Astrocyte (in vitro differentiated cells and primary cell): ENCODE measurements at places on chromosomes 11 and 22.
A peak's percentile ranks its signal among the peaks of the same experiment; 100 is the strongest.

DNA sequence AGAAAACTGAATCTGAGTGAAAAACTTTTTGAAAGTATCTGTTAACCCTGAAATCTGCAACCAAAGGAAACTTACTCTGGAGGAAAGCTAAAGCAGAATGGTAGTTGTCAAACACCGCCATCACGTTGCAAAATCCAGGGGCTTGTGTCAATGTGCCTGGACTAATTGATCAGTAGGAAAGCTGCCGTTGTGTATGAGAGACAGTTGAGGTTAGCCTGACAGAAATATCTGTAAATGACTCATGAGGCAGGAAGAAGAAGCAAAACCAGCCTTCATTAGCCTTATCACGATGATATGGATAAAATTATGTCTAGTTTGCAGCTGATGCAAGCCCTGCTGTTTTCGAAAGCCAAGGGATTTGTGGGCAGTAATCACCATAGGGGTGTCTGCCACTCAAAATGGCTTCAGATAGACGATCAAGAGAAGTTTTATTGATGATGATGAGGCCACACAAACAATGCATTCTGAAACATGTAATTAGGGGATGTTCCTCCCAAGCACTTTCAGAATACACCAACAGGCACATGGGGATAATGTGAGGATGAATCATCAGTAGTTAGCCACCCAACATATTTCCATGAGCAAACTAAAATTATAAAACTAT, 8.9 kb downstream of the SCGB1A1 start:
- peak; percentile 67 for DNase-seq

DNA sequence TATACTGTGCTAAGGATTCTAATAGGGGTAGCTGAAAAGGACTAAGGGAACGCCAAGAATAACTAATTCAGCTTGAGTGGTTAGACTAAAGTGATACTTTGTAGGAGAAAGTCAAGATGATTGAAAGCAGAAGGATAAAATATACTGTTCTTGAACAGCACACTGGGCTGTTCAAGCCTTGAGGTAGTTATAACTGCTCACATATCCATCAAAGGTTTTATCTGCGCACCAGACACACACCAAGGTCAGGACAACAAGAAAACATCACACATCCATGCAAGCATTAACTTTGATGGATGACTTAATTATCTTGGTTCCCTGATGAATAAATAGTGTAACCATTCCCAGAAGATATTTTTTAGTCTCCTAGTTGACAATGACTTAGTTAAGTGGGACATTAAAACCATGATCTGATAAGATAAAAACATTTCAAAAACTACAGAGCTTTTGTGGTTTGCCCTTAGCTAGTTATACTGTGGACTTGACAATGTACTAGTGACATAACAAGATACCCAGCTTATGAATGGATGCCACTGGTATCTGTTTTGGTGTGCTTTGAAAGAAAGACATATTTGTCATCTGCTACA, 728.9 kb downstream of the JRKL start:
- DNase-seq: no peak

- DNase-seq: peak; percentile 83
Measured at GRCh38 chr11:10348650-10349280, 43.9 kb downstream of the ADM start.

GRCh38 chr11:45385844-45386243, 99.7 kb upstream of the SYT13 start:
- DNase-seq: no peak

DNA sequence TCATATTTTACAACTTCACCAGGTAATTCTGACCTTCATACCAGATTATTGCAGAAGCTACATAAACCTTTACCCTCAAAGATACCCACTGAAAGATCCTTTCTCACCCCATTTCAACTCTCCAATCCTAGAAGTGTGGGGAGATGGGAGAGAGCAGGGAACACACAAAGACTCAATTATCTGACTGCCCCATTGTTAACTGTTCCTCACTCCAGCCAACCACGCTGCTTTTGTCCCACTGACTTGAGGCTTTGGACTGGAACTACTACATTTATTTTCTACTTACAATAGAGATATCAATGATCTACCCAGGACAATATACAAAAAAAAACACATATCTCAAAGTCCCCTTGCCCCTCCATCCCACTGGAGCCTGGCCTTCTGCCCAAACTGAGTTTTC, 44.7 kb upstream of the SLN start:
- DNase-seq: no peak
